NCI-H1417 (cell line): ENCODE measurements at places on chromosomes 13 and 19.

- DNase-seq = peak; percentile 83
Observed at GRCh38 chr19:33778089-33778791, 18.4 kb upstream of the KCTD15 start.

- DNase-seq = peak; percentile 23
Observed at GRCh38 chr13:73722120-73722519, 412.1 kb downstream of the KLF12 start.

GRCh38 chr19:6209233-6209632 lies 70.5 kb downstream of the MLLT1 start:
- no peak for DNase-seq

DNA sequence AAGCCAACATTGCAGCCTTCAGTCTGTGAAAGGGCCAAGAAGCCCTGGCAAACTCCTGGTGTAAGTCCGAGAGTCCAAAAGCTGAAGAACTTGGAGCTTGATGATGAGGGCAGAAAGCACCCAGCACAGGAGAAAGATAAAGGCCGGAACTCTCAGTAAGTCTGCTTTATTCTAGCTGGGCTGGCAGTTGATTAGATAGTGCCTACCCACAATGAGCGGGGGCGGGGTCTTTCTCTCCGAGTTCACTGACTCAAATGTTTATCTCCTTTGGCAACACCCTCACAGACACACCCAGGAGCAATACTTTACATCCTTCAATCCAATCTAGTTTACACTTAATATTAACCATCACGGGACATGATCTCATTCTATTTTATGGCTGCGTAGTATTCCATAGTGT lies 1317.1 kb downstream of the SLITRK1 start:
- DNase-seq = no peak

DNA sequence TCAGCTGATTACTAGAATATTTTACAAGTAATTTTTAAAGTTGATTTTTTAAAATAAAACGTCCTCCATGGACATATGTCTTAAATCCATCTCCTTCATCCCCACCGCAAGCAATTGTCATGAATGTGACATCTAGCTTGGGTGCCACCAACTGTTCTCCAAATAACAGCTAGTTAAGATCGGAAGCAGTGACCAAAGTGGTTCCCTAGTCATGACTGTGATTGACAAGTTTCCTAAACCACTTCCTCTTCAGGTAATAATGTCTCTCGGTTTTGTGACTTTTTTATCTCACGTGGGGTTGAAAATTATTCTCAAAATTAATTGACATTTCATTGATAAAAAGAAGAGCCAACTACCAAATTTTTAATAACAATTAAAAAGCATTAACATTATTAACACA lies 135.3 kb upstream of the MIR17HG start:
- no peak for DNase-seq

DNA sequence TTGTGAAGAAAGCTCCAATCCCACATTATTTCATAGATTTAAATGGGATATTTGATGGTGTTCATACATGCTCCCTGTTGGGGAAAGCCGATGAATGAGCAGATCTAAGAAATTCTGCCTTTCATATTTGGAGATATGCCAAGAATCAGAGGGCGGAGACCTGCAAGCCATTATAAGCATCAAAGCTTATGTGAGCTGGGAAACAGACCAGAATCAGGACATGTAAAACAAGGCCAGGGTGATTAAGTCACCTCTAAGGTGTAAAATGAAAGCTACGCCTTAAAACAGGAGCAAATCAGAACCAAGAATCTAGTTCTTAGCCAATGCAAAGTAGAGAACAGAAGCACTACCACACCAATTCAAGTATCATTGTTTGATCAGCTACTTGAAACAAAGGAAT lies 392.4 kb downstream of the DCT start:
- DNase-seq = no peak

DNA sequence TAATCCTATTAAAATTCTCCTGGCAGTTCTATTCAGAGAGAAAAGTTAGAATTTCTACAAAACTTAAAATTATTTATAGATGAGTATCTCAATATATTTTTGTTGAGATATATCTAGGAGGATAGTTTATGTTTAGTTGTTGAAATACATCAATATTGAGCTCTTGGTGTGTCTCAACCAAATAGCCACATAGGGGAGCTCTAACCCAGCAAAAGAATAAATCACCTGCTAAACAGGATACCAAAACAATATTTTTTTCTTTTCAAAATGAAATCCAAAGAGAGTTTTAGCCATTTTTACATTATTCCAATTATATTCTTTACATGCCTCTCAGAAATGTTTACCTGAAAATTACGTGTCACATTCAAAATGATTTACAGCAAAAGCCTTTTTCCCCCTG lies 954.7 kb downstream of the SLITRK6 start:
- no peak for DNase-seq

DNA sequence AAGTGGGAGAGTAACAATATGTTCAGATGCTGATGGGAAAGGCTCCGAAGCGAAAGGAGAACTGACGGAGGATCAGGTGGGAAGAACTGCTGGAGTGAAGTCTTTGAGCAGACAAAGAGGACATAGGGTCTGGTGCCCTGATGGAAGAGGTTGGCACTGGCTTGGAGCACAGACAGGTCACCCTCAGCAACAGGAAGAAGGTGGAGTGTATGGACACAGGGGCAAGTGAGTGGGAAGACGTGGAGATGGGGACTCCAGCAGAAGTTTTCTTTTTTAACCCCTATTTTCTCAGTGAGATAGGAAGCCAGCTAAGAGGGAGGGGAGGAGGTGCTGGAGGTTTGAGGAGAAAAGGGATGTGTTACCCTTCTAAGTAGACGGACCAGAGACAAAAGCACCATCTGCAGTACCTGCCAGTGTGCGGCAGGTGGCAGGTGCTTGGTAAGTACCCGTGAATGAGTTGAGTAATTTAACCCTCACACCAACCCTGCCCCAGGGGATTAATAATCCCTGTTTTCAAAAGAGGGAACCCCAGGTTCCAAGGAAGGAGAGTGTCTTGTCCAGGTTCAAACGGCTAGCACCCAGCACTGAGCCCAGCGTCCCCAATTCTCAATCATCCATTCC lies 11.2 kb downstream of the HAS1 start:
- DNase-seq = peak; percentile 16

- no peak for DNase-seq
Observed at GRCh38 chr19:33701565-33701964, 79.8 kb downstream of the CHST8 start.

DNA sequence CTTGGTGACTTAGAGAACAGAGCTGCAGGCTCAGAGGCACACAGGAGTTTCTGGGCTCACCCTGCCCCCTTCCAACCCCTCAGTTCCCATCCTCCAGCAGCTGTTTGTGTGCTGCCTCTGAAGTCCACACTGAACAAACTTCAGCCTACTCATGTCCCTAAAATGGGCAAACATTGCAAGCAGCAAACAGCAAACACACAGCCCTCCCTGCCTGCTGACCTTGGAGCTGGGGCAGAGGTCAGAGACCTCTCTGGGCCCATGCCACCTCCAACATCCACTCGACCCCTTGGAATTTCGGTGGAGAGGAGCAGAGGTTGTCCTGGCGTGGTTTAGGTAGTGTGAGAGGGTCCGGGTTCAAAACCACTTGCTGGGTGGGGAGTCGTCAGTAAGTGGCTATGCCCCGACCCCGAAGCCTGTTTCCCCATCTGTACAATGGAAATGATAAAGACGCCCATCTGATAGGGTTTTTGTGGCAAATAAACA lies 9.9 kb downstream of the APOC1 start:
- DNase-seq = no peak

- no peak for DNase-seq
Observed at GRCh38 chr19:52070496-52070895, 21.9 kb upstream of the ZNF432 start.

DNA sequence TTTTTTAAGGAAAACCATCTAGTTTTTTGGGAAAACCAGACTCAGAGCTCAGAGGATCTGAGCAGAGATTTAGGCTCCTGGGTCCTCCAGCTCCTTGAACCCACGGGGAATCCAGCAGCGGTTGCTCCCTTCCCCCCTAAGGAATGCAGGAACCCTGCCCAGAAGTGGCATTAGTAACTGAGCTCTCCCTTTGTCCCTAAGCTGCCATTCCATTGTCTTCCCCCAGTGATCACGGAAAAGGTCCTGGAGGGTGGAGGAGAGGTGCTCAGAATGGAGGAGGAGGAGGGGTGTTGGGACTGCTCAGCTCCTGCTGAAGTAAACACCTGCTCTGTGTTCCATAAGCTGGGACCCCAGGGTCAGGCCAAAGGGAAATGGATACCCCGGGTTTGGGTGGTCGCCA lies 16.8 kb upstream of the OR1M1 start:
- no peak for DNase-seq

GRCh38 chr19:35935911-35936737 lies at the start of gene LRFN3:
LRFN3 (plus strand) TSS chr19:35936374; CDS start chr19:35939426, 3,052 bp downstream.
- peak; percentile 92 for DNase-seq

GRCh38 chr13:109610517-109610916 lies 175.9 kb downstream of the IRS2 start:
- DNase-seq = peak; percentile 23

DNA sequence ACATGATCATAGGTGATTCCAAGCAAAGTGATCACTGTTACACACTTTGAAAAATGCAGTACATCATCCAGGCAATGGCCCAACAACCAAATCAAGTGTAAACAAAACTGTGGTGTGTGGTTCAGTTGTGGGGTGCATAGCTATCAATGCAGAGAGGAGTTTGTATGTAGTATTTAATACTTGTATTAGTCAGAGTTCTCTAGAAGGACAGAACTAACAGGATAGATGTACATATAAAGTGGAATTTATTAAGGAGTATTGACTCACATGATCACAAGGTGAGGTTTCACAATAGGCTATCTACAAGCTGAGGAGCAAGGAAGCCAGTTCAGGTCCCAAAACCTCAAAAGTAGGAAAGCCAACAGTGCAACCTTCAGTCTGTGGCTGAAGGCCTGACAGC lies 249.3 kb upstream of the HTR2A start:
- DNase-seq = no peak

DNA sequence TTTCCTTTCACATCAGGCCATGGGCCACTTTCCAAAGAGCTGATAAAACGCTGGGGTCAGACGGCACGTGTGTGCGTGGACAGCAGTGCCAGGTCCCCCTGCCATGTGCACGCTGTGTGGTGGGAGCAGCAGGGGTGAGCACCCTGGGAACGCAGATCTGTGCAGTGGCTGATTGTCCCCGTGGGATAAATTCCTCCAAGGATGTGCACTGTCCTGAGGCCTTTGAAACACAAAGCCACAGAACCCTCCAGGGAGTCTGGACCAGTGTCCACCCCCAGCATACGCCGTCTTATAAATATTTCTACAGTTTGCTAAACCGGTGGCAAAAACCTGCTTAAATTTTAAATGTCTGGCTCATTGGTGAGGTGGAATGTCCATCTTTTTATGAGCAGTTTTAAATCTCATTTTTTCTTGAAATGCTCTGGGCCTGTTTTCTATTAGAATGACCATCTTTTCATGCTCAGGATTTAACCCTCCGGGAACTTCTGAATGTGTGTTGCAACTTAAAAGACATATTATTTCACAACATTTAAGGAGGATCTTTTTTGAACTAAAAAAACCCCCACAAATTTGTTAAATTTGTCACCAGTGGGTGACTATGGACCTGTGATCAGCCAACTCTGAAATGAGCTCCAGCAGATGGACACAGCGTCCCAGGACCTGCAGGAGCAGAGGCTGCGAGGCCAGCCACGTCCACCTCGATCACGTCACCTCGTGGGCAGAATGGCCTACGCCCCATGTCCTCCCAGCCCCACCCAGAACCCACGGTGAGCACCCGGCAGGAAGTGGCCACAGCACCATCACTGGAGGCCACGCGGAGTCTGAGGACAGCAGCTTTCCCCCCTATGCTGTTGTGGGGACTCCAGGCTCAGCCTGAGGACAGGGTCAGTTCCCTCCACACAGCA lies 68.6 kb downstream of the RASA3 start:
- DNase-seq = no peak

GRCh38 chr13:50671497-50671850 lies 172.0 kb downstream of the DLEU7 start:
- no peak for DNase-seq

DNA sequence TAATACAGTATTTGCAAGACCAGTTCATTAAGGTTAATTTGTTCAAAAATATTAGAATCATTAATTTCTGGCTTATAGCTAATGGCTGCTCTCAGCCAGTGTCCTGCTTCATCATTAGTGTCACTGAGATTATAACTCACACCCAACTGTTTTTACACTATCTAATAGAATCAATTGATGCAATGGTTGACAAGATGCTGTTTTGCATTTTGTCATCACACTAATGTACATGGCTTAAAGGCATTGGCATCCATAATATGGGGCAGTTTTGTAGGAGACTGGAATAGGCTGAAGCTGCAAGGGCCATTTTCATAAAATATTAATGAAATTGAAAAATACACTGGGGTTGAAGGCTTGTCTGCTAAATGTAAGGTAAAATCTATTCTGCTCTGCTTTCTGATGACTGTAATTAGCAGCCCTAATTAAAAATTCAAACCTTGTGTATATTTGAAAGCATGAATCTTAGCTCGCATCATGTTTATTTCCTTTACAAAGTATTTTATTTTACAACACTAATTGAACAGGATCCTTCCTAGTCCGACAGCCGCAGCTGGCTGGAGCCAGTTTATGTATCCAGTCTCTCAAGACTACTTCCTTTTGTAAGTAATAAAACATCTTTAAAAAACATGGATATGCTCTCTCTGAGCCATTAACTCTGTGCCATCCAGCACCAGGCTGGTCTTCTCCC lies 296.7 kb downstream of the POU4F1 start:
- DNase-seq = no peak

DNA sequence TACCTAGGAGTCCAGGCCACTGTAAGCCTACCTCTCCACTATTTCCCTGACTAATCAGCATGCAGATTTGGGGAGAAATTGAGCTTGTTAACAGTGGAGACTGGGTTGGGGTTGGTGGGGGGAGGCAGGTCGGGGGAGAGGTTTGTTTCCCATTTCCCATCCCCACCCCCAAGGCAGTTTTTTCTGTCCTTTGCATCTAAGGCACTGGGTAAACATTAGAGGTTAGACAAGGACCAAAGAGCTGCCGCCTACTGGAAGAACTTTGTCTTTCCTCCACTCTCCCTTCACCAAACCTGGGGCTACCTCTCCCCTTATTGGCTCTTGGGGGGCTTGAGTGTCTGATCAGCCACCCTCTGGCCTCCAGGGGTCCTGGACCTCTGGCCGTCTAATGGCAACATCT lies 953 bp downstream of the KCNN4 start:
- no peak for DNase-seq

GRCh38 chr13:66506979-66507378 lies 723.2 kb downstream of the PCDH9 start:
- DNase-seq = no peak

- peak; percentile 22 for DNase-seq
Observed at GRCh38 chr13:25881136-25881926, 170.5 kb downstream of the SHISA2 start.

DNA sequence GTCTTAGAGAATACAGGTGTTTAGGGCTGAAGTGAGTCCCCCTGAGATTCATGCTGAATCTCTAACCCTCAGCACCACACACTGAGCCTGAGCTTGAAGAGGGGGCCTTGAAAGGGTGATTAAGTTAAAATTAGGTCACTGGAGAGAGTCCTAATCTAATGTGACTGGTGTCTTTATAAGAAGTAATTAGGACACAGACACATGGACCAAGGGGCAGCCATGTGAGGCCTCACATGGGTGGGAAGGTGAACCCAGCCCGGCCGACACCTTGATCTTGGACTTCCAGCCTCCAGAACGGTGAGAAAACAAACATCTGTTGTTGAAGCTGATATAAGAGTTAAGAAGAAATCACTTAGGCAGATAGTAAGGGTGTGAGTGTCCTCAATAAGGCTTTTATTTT lies 7.1 kb upstream of the RAB20 start:
- DNase-seq = no peak

GRCh38 chr13:35930665-35931631 lies 200.2 kb downstream of the DCLK1 start:
- DNase-seq = no peak

GRCh38 chr19:32813862-32814425 lies 55.6 kb downstream of the SLC7A9 start:
- DNase-seq = no peak

GRCh38 chr19:40365613-40366401 lies 17.3 kb downstream of the PLD3 start:
- DNase-seq = peak; percentile 80
